ENCODE measurements at places on chromosomes 5 and 9.

DNA sequence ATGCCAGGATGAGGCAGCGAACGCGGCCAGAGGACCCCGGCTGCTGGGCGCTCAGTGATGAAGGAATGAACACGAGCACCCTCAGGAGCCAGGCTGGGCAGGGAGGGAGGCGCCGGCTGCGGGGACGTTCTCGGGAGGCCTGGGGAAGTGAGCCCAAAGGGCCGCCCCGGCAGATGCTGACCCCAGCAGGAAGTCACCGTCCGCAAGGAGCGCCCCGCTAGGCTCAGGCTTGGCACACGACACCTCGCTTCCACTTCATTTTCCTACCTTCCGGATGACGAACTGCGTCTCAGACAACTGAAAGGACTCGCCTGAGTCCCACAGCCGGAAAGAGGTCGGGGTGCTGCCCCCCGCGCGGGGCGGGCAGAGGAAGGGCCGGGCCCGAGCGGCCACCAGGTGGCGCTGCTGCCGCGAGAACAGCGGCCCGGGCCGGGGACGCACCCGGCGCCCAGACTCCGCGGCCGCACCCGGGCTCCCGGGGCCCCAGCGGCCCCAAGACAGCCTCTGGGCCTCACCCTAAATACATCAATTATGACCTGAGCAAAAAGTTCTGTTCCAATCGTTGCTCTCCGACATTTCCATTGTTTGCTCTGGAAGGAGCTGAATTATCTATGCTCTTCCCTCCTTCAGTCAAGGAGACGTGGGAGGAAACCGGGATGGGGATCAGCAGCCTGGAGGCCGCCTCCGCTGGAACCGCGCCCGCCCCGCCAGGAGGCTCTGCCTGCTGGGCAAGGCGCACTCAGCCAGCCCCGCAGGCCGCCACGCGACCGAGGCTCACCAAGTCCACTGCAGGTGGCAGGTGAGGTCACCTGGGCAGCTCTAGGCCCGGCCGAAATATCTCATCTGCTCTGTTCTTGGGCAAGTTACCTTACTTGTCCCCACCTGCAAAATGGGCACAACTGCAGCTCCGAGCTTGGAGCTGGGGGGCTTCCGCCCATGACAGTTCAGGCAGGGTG, 107.0 kb downstream of the ZNF354C start:
- DNase-seq: peak; percentile 28

DNA sequence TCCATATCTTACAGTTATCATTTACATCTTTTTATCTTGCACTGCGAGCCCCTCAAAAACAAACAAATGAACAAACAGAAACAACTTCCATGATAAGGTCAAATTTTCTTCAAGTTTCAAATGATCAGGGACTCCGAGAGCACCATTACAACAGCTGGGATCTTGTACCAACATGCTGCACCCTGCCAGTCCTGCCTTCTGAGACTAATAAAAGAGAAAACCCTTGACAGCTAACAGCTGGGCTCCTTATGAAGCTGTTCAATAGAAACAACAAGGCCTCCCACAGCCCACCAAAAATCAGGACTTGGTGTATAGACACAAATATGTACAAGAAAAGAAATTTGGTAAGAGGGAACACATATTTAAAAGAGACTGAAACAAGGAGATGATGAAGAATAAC, 985.3 kb upstream of the DMAC1 start:
- DNase-seq: no peak

DNA sequence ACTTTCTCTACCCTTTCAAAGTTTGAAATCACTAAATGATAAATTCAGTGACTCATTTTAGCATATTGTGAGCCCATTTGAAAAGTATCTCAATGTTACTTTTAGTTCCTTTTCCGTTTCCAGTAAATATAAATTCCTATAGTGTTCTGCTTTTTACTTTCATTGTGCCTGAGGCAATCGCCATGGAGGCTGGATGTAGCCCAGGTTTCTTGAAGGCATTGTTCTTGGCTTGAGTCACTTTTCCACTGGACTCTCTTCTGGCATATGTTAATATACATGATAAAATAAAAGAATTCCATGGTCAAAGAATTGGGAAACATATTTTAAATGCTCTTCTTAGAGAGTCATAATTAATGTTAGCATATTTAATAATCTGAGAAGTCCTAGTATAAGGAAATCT, 327.0 kb downstream of the IZUMO3 start:
- no peak for DNase-seq

DNA sequence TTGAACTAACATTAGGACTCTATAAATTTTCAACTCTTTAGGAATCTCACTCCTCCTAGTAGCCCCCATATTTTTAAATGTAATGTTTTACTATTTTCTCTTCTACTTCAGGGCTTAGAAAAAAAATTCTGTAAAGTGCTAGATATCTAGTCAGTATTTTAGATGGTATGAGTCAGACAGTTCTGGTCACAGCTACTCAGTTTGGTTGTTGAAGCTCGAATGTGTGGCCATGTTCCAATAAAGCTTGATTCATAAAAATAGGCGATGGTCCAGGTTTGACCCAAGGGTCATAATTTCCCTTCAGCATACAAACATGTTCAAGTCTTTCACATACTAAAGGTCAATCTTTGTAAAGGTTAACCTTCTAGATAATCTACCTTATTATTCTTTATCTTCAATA, 566.0 kb upstream of the CDH18 start:
- no peak for DNase-seq

GRCh38 chr5:152356506-152356905, 48.6 kb downstream of the NMUR2 start:
- no peak for DNase-seq

- DNase-seq: no peak
Observed at GRCh38 chr9:34688329-34689115, 2.6 kb downstream of the CCL19 start.

Data from CD4-positive, alpha-beta T cell treated with Interleukin-15 for 4 hours (primary cell).